MCF 10A (cell line): ENCODE measurements at places on chromosomes 6 and 20. TPM values are rescaled to one million over a fixed set of nuclear protein-coding genes. Genes with fewer than 3 reads are reported as not detected.

The FRS3 gene
- total RNA-seq, result 3.9 and 5.3 TPM in 2 replicates

The FAM229B gene
- total RNA-seq, result 10.8 and 11.3 TPM in 2 replicates

The COX4I2 gene
- total RNA-seq, result not detected in 2 replicates

The TBXT gene
- not detected in 2 replicates for total RNA-seq

The ESR1 gene
- total RNA-seq, result 0.05 TPM in 2 replicates

The PLN gene
- total RNA-seq, result not detected in 2 replicates

The PMEPA1 gene
- 60.6 and 68.5 TPM in 2 replicates for total RNA-seq

The TUBB gene
- total RNA-seq, result 200 and 210 TPM in 2 replicates

The KCNK16 gene
- total RNA-seq, result not detected in 2 replicates

The RMND1 gene
- total RNA-seq, result 32.9 and 37.6 TPM in 2 replicates
